ENCODE measurements at places on chromosomes 6 and 20. TPM values are rescaled to one million over a fixed set of nuclear protein-coding genes. Genes with fewer than 3 reads are reported as not detected.

- no peak for DNase-seq
Observed at GRCh38 chr6:6600875-6601274, 12.4 kb downstream of the LY86 start.

DNA sequence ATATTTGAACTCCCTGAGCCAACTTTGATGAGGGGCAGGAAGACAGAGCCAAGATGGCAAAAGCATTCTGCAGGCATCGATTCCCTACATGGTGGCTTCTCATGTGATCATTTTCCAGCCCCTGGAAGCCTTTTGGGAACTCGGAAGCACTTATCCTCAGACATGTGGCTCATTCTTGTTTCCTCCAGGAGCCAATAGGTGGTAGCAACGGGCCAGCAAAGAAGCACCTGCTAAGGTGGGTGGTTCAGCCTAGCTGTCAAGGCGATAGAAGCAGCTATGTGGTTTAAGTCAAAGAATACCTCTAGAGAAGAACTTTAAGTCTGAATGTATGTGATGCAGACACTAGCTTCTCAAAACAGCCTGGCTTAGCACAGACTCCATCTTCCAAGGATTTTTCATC is 64.9 kb upstream of the PAX1 start:
- DNase-seq, result no peak

- DNase-seq, result no peak
Observed at GRCh38 chr6:166683477-166683876, 56.4 kb upstream of the RPS6KA2 start.

The MATN4 gene
- not detected for total RNA-seq

All from Peyer's patch (tissue), 4 donors.